ENCODE measurements at places on chromosomes 4 and X.

DNA sequence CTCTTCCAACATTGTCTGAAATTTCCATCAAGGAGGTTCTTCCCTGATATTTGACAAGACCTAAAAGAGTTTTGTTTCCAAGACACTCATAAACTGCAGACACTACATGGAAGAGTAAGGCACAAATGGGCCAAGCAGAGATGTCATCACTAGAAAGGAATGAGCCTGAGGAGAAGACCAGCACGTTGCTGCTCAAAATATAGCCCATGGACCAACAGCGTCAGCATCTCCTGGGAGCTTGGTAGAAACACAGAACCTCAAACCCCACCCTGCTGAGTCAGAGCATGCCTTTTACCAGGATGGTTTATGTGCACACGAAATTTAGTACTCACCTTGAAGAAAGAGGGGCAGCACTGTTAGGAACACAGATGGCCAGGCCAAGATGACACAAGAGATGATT, 128.7 kb upstream of the MID1 start:
- DNase-seq = no peak

GRCh38 chr4:53646795-53647194, 55.5 kb upstream of the LNX1 start:
- no peak for DNase-seq

DNA sequence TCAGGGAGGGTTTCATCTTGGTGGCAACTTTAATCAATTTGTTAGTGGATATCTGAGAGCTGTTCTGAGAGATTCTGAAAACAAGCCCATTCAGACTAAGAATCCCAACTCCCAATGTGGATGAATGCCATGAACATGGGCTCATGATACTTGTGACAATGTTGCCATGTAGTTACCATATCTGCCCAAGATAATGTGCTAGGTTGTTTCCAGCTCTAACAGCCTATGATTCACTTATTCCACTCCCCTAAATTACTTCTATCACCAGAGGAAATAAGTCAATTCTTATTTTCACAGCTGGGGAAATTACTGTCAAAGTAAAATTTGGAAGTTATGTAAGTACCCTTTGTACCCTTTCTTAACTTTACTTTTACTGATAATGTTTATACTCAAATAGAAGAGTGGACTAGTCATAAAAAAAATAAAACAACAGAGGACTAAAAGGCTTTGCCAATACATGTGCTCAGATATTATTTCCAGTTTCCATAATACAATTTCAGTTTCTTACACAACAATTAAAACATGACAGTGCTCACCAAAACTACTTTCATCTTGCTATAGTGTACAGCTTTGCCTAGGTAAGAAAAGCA, 1101.7 kb upstream of the INTU start:
- DNase-seq = no peak

DNA sequence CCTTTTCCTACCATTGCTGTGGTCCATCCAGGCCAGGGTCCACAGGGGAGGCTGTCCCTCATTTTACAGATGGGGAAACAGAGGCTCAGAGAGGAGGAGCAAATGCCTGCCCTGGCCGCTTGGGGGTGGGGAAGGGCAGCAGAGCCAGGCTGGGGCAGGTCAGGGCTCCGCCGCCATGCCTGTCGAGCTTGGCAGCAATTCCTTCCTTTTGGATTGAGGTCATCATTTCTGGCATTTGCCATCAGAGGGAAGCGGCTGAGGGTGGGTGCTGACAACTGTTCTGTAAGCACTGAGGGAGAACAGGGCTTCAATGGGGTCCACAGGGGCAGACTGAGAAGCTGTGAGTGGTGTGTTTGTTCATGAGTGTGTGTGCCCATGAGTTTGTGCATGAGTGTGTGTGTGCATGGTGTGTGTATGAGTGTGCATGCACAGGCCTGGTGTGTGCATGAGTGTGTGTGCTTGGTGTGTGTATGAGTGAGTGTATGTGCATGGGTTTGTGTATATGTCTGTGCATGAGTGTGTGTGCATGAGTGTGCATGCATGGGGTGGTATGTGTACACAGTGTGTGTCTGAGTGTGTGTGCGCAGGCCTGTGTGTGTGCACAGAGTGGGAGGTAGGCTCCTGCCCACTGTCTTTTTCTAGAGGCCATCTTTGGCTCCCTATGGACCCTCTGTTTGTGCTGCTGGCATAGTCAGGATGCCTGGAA, 115.2 kb downstream of the SORCS2 start:
- no peak for DNase-seq

DNA sequence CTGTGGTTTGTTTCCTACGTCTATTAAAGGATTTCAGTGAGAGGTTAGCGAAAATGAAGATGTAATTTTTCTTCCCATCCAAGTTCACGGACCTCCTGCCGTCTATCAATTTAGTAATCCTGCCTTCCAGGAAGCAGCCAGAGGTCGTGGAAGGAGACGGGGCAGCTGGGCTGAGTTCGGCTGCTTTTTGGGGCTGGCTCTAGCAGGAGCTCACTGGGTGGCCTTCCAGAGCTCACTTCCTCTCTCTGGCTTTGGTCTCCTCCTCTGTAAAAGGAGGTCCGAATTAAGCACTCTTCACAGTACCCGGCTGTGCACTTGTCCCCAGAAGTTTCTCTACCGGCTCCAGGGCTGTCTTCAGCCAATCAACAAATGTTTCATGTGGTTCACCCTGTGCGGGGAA, 295.4 kb downstream of the BCOR start:
- DNase-seq = no peak

- no peak for DNase-seq
Measured at GRCh38 chr4:61511716-61512488, 311.8 kb downstream of the ADGRL3 start.

DNA sequence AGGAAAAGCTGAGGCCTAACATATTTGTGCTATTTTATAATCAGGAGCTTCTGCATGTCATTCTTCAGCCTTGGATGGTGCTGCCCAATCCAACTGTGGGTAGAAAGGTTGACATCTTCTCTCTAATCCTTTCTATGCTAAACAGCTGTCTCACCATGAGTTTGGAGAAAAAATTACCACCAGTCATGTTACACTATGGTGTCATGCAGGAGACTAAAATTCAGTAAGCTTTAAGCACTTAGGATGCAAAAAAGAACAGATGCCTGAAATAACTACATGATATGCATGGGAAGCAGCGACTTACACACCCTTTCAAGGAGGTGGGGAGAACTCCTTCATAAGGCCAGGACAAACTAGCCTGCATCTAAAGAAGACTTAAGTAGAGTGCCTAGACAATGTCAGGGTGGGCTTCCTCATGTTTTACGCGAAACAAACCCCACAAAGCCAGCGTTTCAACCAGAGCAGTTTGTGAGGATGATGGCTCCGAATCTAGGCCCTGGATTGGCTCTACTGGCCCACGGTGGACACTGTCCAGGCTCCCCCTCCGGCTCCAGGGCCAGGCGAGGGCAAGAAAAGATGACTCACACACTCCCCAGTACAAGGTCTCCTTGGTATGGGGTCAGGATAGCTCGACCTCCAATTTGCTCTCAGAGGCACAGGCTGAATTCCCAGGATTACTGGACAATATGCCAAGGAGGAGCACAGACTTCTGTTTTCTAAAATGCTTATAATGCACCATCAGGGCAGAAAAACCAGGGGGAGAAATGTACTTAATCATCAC, 45.1 kb downstream of the STX18 start:
- DNase-seq = no peak

DNA sequence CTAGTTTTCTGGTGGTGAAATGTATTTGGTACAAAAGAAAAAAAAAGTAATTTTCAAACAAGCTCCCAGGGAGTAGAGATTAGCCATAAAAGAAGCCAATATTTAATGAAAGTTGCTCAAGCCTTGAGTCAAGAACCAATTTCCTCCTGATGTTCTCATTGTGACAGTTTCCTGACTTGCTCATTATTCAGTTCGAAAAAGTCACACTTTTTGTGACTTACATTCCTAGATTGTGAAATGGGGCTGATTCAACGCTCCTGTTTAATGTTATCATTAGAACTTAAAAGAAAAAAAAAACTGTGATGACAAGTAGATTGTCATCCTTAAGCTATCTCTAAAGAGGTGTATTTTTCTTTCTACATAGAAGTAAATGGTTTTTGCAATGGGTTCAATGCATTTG, 122.6 kb upstream of the BMPR1B start:
- no peak for DNase-seq

GRCh38 chr4:1408418-1408817, 2.2 kb upstream of the NKX1-1 start:
- no peak for DNase-seq

- no peak for DNase-seq
Measured at GRCh38 chrX:13638021-13638420, 14.9 kb upstream of the TCEANC start.

DNA sequence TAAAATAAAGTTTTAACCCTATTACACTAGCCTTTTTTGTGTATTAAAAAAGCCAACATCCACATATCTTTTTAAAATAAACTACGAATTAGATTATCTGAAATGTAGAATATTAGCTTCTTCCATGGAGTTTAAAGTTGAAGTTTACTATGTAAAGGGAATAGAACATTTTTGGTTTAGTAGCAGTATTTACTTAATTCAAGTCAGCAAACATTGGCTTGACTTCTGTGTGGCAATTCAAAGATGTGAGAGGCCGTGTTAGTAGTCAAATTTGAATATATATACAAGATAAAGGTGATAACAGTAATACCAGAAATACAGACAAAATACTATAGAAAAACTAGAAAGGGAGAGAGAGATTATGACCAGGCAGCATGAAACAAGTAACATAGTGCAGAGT, 115.1 kb upstream of the IL13RA1 start:
- no peak for DNase-seq

GRCh38 chr4:6802025-6802424, 19.5 kb downstream of the KIAA0232 start:
- no peak for DNase-seq

GRCh38 chr4:184843984-184844554, 18.3 kb upstream of the ACSL1 start:
- DNase-seq = no peak

GRCh38 chr4:149164282-149164681, 651.4 kb downstream of the IQCM start:
- DNase-seq = no peak

Measured in stimulated activated CD8-positive, alpha-beta memory T cell treated with anti-CD3 and anti-CD28 coated beads, Interleukin-12 subunit alpha, Interleukin-12 subunit beta, amount 100 ng/mL, for 4 hours (primary cell).